ENCODE measurements at places on chromosomes 3 and 15.

- no peak for DNase-seq
These were observed 5.2 kb upstream of the GPR176 start for GRCh38 chr15:39925112-39925842.

- no peak for DNase-seq
These were observed 195.0 kb upstream of the EPHA3 start for GRCh38 chr3:88912294-88912877.

DNA sequence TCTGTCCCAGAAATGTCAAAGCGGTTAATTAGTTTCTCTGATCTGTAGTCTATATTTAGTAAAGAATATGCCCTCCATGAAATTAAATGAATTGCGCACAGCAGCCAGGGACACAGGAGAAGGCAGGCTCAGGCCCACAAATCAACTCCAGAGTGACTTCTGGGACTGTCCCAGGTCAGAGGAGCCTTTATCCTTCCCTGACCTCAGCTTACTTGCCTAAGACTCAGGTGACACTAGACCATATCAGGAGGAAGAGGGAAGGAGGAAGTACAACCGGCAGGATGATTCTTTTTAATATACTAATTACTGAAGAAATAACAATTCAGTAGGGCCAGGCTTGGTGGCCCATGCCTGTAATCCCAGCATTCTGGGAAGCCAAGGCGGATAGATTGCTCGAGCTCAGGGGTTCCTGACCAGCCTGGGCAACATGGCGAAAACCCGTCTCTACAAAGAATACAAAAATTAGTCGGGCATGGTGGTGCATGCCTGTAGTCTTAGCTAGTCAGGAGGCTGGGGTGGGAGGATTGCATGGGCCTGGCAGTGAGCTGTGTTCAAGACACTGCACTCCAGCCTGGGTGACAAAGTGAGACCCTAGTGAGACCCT lies 1.8 kb upstream of the GPR15 start:
- DNase-seq: no peak

GRCh38 chr15:42155546-42156242 lies 742 bp downstream of the PLA2G4F start:
- DNase-seq: no peak

- peak; percentile 43 for DNase-seq
These were observed 20.3 kb downstream of the GMPS start for GRCh38 chr3:155890671-155891190.

DNA sequence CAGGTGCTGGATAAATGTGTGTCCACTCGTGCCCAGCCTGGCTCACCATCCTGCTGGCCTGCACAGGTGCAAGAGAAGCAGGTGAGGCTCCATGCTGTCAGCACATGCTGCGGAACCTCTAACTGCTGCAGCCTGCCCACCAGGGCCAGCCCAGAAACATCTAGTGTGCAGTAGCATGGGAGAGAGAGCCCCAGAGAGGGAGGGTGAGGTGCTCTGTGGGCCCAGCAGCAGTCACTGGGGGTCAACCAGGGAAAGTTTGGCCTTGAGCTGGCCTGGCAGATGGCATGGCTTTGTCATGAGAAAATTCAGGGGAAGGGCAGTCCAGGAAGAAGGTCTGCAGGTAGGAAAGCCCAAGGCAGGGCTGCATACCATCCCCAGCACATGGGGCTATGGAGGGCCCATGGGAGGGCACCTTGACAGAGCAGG lies 18.2 kb upstream of the PRR23E start:
- no peak for DNase-seq

- DNase-seq: peak; percentile 90
These were observed 237.0 kb downstream of the UACA start for GRCh38 chr15:70526221-70526973.

GRCh38 chr3:70096376-70097066 lies 97.0 kb downstream of the SAMMSON start:
- no peak for DNase-seq
